ENCODE measurements at places on chromosomes 1 and 21.

DNA sequence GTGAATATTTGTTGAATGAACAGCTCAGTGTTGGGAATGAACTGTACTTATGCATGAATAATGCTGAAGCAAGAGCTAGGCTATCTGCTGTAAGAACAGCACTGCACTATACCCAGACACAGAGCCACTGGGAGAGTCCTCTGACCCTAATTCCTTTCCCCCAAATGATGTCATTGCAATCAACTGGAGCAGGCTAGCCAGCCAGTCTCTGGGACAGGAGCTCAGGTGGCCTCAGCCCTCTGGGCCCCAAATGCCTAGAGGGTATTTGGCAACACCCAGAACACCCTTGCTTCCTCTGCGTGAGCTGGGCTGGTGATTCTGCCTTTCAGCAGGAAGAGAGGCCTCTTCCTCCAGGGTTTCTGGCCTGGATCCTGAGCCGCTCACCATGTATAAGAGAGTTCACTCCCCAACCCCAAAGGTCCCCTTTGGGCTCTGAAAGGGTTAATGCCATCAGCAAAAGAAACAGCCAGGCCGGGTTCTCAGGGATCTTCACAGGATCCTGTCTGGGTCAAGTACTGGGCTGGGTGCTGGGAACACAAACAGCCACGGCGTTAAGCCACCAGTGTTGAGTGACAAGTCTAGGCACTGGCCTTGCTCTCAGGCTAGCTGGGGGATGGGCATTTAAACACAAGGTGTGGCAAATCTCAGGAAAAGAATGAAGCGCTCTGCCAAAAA is 3.7 kb upstream of the PADI4 start:
- DNase-seq: no peak

DNA sequence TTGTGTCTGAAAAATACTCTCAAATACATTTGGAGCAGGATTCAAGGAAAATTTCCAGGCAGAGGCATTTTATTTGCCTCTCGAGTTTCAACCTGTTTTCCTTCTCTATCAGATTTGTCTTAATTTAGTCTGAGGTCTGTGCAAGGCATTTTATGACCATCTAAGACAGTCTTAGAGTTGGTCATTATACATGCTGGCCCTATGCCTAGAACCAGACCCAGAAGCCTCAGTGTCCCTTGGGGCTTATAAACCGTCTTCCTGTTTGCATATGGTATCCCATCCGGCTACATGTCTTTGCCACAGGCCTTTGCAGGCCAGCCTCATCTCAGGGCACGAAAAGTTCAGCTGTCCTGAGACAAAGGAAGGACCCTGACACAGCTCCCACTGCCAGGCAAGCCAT is 346.1 kb downstream of the SIPA1L2 start:
- DNase-seq: no peak

DNA sequence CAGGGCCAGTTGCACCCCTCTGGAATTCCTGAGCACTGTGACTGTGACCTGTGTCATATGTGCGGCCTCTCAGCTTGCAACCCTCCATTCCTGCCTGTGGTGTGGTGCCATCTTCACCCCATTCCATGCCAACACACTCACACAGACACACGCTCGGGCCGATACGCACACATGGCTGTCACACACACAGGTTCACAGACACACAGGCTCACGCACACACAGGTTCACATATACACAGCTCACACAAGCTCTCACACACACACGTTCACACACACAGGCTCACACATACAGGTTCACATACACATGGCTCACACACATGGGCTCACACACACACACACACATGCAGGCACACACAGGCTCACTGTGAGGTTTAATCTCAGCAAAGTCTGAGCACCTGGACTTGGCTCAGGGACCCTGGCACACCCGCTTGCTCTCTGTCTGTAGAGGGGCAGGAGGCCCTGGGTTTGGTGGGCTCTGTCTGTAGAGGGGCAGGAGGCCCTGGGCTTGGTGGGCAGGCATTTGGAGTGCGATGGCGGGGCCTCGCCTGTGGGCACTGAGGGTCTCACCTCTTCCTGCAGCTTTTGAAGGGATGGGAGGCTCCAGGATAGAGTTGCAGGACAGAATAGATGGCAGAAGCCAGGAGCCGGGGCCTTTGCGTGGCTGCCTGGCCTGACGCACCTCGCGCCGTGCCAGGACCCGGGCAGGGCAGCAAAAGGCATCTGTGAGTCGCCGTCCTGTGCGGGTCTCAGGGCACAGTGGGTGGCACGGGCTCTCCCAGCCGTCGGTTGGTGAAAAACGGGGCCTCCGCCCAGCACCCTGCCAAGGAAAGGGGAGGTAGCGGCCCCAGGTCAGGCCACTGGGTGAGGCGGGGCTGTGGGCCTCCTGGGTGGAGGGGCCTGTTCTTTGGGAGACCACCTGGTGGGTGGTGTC is 17.1 kb downstream of the COL18A1 start:
- no peak for DNase-seq

- DNase-seq: no peak
Observed at GRCh38 chr1:181767001-181767708, 283.8 kb downstream of the CACNA1E start.

DNA sequence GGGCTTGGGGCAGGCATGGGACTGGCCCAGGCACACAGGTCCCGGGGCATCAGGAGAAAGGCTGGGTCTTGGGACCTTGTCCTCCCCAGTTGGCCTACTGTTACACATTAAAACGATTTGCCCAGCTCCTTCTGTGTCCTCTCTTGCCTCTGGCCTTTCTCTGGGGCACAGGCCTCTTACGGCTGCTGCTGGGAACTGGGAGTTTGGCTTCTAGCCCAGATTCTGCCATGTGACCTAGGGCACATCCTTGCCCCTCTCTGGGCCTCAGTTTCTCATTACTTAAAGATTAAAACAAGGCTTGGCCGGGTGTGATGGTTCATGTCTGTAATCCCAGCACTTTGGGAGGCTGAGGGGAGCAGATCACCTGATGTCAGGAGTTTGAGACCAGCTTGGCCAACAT is 14.0 kb downstream of the KDF1 start:
- no peak for DNase-seq

- no peak for DNase-seq
Observed at GRCh38 chr1:234866007-234866866, 256.3 kb upstream of the IRF2BP2 start.

- no peak for DNase-seq
Observed at GRCh38 chr1:78298349-78298748, 192.4 kb upstream of the PTGFR start.

DNA sequence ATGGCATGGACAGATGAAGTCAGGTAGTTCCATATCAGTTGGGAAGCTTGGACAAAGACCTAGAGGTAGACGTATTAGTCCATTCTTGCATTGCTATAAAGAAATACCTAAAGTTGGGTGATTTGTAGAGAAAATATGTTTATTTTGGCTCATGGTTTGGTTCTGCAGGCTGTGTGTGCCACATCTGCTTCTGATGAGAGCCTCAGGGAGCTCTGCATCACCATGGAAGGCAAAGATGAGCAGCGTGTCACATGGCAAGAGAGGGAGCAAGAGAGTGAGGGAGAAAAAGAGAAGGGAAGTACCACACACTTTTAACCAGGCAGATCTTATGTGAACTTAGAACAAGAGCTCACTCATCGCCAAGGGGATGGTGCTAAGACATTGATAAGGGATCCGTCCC is 9.0 kb downstream of the TSACC start:
- no peak for DNase-seq

DNA sequence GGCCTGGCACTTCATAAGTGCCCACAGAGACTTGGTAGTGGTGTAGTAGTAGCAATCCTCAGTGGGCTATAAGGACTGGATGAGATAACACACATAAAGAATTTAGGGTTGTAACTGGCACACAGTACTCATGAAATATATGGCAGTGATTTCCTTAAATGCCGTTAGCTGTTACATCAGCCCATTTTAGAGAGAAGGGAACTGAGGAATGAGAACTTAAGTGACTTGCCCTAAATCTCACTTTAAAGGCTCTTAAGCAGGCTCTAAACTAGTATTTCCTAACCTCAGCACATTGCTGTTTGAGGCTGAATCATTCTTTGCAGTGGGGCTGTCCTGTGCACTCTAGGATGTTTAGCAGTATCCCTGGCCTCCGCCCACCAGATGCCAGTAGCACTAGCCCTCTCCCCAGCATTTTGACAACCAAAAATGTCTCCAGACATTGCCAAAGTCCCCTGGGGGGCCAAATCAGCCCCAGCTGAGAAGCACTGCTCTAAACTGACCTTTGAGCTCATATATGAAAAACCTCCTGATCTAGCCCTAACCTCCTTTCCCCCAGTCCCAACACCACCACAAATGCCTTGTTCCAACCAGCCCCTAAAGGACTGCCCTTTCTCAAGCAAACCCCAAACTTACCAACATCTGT is 11.6 kb downstream of the CAMK2N1 start:
- DNase-seq: no peak

DNA sequence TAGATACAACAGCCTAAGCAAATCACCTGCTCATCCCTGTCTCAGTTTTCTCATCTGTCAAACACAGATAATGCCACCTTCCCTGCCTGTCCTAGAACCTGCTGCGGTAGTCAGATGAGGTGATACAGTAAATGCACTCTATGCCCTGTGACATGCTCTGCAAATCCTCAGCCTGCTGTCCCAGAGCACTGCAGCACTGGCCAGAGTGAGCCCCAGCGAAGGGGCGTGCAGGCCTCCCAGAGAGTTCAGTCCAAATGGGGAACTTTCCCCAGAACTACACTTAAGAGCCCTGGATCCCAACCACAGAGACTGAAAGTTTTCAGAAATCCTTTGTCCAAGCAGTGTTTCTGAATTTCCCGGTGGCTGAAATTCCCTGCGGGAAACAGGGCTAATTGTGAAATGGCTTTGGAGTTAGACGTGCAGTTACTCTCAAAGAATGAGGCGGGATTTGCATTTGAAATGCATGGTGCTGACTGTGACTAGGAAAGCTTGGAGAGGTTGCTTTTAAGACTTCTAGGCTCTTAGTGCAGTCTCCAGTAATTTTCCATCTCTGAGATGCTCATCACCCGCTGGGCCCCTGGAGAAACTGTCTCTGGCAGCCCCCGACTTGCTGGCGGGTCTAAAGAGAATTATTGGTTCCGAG is 206.5 kb upstream of the AJAP1 start:
- no peak for DNase-seq

DNA sequence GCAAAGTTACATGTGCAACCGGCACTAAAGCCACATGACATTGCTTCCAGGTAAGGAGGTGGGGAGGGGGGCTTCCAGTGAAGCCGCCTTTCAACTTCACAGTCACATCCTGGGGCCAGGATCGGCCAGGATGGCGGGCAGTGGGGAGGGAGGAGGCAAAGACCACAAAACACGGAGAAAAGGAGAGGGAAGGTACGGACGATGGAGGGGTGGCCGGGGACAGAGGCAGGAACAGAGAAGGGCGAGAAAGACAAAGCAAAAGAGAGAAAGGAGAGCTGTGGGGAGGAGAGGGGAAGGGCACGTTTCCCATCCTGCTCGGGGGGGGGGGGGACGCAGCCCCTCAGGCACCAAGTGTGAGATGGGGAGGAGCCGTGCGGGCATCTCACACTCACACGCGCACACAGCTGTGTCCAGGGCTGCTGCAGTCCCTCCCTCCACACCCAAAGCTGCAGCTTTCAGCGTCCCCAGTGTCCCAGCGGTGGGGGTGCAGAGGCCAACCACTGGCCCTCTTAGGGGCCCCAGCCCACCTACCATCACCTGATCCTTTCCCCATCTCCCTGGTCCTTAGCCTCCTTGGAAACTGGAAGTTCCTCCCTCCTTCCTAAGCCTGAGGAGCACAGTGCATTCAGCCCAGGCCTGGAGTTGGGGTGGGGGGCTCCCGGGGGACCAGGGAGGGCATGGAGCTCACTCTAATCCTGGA is 2.4 kb downstream of the SH2D5 start:
- DNase-seq: peak; percentile 2

DNA sequence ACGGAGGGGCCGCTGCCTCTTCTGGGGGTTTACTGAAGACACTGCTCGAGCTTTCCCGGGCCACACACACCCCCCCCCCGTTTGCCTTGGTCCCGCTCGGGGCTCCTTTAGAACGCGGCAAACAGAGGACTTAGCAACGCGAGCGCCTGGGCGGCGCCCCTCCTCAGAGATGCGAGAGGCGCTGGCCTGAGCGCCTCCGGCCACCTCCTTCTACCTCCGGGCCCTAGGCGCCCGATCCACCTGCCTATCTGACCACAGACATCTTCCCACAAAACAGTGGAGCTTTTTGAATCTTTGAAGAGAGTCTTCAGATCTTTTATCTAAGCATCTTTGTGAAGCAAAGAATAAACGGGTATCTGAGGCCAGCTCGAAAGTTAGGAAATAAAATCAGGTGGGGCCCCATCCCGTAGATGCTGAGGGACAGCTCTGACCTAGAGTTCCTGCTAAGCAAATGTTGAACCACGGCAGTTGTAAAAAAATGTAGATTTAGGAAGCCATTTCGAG is 436 bp upstream of the TTLL7 start:
- DNase-seq: peak; percentile 28

GRCh38 chr1:158101927-158102326 is 78.8 kb upstream of the CD1D start:
- DNase-seq: no peak

GRCh38 chr1:151537112-151537511 is 3.0 kb upstream of the TUFT1 start:
- no peak for DNase-seq

DNA sequence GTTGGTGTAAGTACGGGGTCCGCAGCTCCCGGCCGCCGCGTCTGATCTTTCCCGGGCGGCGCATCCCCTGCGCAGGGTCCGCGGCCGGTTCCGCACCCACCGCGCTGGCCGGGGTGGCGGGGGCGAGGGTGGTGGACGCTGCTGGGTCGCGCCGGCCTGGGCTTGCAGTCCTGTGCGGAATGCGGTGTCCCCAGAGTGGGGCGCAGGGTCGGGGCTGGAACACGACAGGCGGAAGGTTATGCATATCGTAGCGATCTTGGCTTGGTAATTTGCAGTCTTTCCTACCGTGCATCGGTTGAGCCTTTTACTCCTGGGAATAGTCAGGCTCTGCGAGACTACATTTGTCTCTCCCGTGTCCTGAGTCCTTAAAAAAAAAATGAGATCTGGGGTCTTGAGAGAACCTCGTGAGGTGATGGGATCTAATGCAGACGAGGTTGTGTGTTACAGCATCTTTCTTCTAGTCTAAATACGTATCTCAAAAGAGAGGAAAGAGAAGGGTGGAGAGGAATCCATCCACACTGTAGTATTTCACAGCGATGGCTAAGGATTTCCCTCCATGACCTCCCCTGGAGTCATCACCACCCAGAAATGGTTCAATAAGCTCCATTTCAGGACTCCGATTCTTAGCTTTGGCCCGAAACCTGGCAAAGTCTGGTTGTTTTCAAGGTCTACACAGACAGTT is 572 bp downstream of the ATP1B1 start:
- DNase-seq: no peak

DNA sequence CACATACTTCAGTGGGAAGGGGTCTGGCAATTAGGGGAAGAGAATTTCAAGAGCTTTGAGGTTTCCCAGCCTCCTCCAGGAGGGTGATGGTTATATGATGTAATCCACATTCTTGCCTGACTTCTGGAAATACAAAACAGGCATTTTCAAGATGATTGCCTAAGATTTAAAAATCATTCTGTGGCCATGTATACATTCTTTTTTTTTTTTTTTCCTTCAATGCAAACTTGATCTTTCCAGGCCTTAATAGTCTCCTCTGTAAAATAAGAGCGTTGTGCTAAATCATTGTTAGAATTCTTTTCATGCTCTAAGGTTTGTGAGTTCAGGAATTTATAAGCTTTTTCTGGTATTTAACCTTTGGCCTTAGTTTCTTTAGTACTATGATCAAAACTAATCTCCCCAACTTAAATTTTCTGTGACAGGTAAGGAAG is 192.3 kb upstream of the HMCN1 start:
- no peak for DNase-seq

GRCh38 chr1:184866991-184867788 is 107.1 kb downstream of the NIBAN1 start:
- DNase-seq: peak; percentile 20

- DNase-seq: peak; percentile 18
Observed at GRCh38 chr1:223556414-223557129, 108.9 kb downstream of the CAPN8 start.

GRCh38 chr1:11486231-11487009 is 7.5 kb downstream of the DISP3 start:
- no peak for DNase-seq

Measured in GM19239 (cell line).